Activated naive CD4-positive, alpha-beta T cell treated with anti-CD3 and anti-CD28 coated beads, Interleukin-2, amount 10 ng/mL, durations not matched to agents 7 days and 5 days (primary cell): ENCODE measurements at places on chromosomes 3 and 15.

GRCh38 chr3:64575211-64575844, 112.5 kb downstream of the ADAMTS9 start:
- no peak for DNase-seq
- no peak overlapping the region for H3K27ac ChIP-seq
- no peak overlapping the region for H3K4me3 ChIP-seq
- no peaks in the 10 kb centered on the region for H3K4me1 ChIP-seq
- no peaks in the 10 kb centered on the region for H3K27me3 ChIP-seq

- H3K36me3 ChIP-seq: no peaks in the 10 kb centered on the region
- H3K27me3 ChIP-seq: peaks cover 5% of the 10 kb centered on the region
- no peaks in the 10 kb centered on the region for H3K4me1 ChIP-seq
- H3K27ac ChIP-seq: no peak overlapping the region
Measured at GRCh38 chr15:29696950-29697738, 125.1 kb downstream of the TJP1 start.

DNA sequence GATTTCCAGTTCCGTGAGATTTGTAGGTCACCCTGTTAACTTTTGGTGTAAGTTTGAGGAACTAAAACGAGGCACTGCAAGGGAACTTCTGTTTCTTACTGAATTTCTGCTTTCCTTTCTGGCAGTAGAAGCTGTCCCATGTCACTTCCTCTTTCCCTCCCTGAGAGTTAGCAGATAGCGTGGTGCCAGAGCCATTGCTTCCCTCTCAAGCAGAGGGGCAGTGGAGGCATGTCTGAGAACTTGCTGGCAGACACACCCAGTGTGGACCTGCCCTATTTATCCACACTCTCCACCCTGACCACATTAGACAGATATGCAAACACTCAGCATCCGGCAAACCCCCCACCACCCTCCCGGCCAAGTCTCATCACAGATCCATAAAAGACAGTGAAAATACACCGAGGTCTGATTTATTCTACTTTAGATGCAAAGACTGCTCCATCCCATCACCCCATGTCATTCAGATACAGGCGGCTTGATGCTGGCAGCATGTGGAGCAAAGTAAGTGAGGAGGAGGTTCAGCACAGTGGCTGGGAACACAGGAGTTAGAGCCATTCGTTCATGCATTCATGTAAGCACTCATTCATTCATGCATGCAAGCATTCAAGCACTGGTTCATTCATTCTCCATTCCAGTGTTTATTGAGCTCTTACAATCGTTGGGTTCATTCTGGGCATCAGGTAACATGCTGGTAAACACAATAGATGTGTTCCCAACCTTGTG, 324.7 kb downstream of the SHQ1 start:
- peaks cover 26% of the 10 kb centered on the region for H3K4me1 ChIP-seq
- no peak overlapping the region for H3K4me3 ChIP-seq
- H3K36me3 ChIP-seq: no peaks in the 10 kb centered on the region
- H3K27ac ChIP-seq: peak overlapping the region; percentile 34
- no peak for DNase-seq

- H3K4me1 ChIP-seq: no peaks in the 10 kb centered on the region
- H3K36me3 ChIP-seq: no peaks in the 10 kb centered on the region
- DNase-seq: no peak
- H3K27me3 ChIP-seq: no peaks in the 10 kb centered on the region
- no peak overlapping the region for H3K27ac ChIP-seq
Measured at GRCh38 chr15:53434174-53434678, 325.2 kb downstream of the WDR72 start.

GRCh38 chr3:64616953-64617352, 70.8 kb downstream of the ADAMTS9 start:
- no peak for DNase-seq
- H3K4me1 ChIP-seq: no peaks in the 10 kb centered on the region
- H3K36me3 ChIP-seq: no peaks in the 10 kb centered on the region
- H3K4me3 ChIP-seq: no peak overlapping the region
- no peak overlapping the region for H3K27ac ChIP-seq

DNA sequence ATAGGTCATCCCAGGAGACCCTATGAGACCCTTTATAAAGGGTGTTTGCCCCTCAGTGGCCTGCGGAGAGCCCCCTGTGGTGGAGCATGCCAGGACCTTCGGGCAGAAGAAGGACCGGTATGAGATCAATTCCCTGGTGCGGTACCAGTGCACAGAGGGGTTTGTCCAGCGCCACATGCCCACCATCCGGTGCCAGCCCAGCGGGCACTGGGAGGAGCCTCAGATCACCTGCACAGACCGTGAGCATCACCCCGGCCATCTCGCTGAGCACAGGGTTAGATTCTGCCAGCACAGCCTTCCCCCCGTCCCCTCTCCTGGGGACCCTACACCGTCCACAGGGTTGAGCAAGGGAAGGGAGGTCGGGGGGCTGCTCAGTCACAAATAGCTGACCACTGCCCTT, 21.6 kb downstream of the HAPLN3 start:
- H3K27ac ChIP-seq: no peak overlapping the region
- H3K4me3 ChIP-seq: no peak overlapping the region
- no peaks in the 10 kb centered on the region for H3K4me1 ChIP-seq
- peaks cover 4% of the 10 kb centered on the region for H3K27me3 ChIP-seq
- peaks cover 21% of the 10 kb centered on the region for H3K36me3 ChIP-seq

GRCh38 chr15:96043591-96044171, 286.8 kb upstream of the NR2F2 start:
- H3K36me3 ChIP-seq: no peaks in the 10 kb centered on the region
- no peak overlapping the region for H3K27ac ChIP-seq
- DNase-seq: no peak
- H3K4me1 ChIP-seq: no peaks in the 10 kb centered on the region
- no peak overlapping the region for H3K4me3 ChIP-seq

DNA sequence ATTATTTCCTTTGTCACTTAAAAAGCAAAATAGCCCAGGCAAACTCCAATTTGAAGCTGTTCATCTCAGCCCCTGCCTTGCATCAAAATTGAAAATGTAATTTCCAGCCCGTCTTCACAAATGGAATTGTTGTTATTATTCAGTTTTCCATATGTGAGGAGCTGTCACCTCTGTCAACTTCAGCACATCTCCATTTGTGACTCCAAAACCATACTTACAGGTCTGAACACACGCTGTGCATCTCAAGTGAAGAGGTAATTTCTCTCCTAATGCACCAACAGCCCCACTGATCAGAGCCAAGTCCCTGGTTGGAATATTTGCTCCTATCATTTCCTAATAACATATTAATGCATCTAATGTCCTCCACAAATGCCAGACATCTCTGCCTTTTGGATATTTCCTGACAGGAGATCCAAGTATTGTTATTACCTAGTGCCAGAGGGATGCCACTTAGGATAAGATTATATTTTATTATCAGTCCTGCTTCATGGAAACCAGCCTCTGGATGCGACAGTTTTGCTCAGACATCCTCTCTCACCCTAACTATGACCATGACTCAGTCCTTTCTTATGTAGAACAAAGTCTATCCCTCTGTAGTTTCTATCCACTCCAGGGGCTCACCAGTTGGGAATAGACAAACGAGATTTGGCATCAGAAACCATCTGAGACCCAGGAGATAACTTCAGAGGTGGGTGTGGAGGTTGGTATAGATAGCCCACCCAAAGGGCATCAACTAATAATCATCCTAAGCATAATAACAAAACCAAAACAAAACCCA, 379.8 kb downstream of the VPS13C start:
- no peak overlapping the region for H3K27ac ChIP-seq
- peaks cover 12% of the 10 kb centered on the region for H3K27me3 ChIP-seq
- DNase-seq: no peak
- H3K4me1 ChIP-seq: no peaks in the 10 kb centered on the region

DNA sequence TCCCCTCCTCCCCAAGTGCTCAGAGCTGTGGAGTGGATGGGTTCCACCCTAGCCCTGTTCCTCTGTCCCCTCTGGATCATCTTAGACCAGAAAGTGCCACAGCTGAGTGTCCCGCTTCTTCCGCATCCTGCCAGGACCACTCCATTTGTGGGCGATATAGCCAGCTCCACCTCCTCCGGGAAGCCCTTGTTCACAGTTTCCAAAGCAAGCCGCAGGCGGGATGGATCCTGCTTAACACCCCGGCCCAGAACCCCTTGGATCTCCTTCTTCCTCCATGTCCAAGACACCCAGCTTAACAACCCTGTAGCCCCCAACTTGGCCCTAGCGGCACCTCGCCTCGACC, 490 bp upstream of the ALAS1 start:
- peak overlapping the region; percentile 82 for H3K27ac ChIP-seq
- peaks cover 50% of the 10 kb centered on the region for H3K4me1 ChIP-seq
- DNase-seq: no peak
- peak overlapping the region; percentile 97 for H3K4me3 ChIP-seq
- peaks cover 33% of the 10 kb centered on the region for H3K36me3 ChIP-seq

DNA sequence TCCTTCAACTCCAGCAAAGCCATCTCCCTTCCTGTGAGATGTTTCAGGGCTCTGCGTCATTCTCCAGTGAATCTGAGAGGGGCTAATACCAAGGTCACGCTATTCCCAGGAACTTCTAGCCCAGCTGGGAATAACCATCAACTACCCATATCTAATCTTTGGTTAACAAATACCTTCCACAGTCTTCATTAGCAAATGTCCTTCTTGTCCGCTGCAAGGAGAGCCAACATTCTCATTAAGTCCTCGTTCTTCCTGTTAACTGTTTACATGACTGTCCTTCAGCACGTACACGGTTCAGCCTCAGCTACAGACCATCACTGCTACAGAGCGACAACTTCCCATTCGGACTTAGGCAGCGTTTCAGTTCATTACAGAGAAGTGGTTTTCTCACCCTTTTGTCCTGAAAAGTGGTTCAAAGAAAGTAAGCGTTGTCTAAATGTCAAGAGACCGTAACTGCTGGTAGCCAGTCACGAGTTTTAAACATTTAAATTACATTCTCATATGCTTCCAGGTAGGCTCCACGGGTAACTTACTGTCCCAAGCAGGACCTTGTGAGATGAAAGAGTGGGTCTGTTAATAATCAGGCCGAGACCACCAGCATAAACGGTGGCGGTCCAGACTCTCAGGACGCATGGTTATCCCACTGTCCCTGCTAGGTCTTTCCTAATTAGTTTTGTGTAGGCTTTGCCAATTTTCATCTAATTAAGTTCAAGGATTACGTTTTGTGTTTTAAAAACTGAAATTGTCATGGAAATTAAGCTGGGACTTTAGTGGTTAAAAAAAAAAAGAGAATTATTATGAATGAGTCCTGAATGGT, 63.8 kb downstream of the CHSY1 start:
- no peaks in the 10 kb centered on the region for H3K27me3 ChIP-seq
- no peak for DNase-seq
- peaks cover 62% of the 10 kb centered on the region for H3K4me1 ChIP-seq
- no peak overlapping the region for H3K4me3 ChIP-seq
- peaks cover 23% of the 10 kb centered on the region for H3K36me3 ChIP-seq

DNA sequence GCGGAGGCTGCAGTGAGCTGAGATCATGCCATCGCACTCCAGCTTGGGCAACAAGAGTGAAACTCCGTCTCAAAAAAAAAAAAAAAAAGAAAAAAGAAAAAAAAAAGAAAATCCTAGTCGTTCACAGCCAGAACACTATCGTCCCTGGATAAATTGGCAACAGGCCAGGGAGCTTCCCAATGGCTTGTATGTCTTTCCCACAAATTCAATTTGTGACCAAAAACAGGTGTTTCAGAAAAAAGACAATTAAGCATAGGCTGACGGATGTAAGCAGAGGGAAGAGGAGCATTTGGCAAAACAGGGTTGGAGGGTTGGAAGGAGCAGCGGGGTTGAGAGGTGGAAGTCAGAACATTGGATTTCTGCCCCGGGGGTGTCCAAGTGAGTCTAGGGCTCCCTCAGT, 8.5 kb downstream of the EPB42 start:
- H3K27ac ChIP-seq: no peak overlapping the region
- no peaks in the 10 kb centered on the region for H3K4me1 ChIP-seq
- no peaks in the 10 kb centered on the region for H3K36me3 ChIP-seq
- H3K4me3 ChIP-seq: no peak overlapping the region
- DNase-seq: no peak

DNA sequence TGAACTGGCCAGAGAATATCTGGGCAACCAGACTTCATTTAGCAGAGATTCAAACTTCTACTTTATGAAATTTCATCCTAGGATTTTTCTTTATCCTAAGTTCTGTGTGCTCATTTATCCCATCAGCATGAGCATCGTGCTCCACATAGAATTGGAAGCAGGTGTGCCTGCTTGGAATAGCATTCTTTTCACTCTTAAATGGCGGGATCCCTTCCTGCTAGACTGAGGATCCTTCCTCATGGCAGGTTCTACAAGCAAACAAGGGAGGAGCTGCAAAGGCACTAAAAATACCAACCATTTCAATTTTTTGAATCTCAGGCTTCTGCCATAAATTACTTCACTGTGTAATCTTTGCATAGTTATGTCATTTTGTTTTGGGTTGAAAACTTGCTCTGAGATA, 74.6 kb upstream of the FLNB start:
- H3K36me3 ChIP-seq: peaks cover 16% of the 10 kb centered on the region
- DNase-seq: no peak
- H3K4me3 ChIP-seq: no peak overlapping the region
- H3K27me3 ChIP-seq: no peaks in the 10 kb centered on the region
- no peaks in the 10 kb centered on the region for H3K4me1 ChIP-seq
- no peak overlapping the region for H3K27ac ChIP-seq

DNA sequence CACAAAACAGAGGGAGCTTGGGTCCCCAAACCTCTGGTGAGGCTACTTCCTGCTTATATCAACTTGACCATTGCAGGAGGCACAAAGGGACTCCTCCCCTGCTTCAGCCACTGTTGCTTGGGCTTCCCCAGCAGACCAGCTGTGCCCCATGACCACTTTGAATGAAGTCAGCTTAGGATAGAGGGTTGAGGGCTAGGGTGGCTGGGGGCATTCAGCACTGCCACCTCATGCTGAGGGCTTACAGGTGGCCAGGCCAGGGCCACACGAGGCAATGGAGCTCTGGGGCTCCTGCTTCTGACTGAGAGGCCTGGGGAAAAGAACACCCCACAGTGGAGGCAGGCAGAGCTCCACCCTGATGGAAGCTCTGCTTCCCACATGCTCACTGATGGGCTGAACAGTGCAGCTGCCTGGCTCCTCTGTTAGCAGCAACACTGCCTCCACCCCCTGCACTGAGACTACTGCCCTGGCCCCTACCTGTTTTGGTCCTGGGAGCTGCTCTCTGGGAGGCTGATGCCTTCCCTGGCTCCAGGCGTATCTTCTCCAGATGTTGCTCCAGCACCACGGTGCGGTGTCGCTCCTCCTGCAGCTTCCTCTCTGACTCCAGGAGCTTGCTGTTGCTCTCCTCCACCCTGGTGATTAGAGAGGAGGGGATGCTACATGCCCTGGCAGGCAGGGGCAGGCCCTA, 10.2 kb upstream of the HHATL start:
- H3K27ac ChIP-seq: no peak overlapping the region
- DNase-seq: peak; percentile 10
- no peaks in the 10 kb centered on the region for H3K36me3 ChIP-seq
- H3K4me3 ChIP-seq: no peak overlapping the region
- no peaks in the 10 kb centered on the region for H3K4me1 ChIP-seq

DNA sequence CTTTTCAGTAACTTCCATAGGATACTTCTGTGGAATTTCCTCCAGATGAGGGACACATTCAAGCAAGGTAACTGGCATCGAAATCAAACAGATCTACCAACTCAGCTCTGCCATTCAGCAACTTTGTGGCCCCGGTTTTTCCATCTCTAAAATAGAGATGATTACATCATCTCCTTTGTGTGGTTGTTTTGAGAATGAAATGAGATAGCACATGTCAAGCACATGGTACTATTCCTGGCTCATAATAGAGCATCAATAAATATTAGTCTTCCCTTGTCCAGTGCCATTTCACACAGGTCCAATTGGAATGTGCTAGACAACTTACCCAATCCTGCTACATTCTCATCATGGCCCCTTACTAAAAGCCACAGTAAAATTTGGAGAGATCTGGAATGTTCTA, 24.2 kb upstream of the TM4SF4 start:
- H3K27me3 ChIP-seq: peaks cover 7% of the 10 kb centered on the region
- H3K36me3 ChIP-seq: no peaks in the 10 kb centered on the region
- H3K4me3 ChIP-seq: no peak overlapping the region
- DNase-seq: no peak
- H3K4me1 ChIP-seq: no peaks in the 10 kb centered on the region
- H3K27ac ChIP-seq: no peak overlapping the region
